ENCODE measurements at places on chromosomes 11 and 22.

GRCh38 chr11:115313224-115313838, 190.9 kb downstream of the CADM1 start:
- DNase-seq: no peak

GRCh38 chr11:48081151-48082010, 101.0 kb downstream of the PTPRJ start:
- DNase-seq: no peak

- peak; percentile 88 for DNase-seq
Measured at GRCh38 chr22:41780746-41781505, 19.6 kb upstream of the CCDC134 start.

DNA sequence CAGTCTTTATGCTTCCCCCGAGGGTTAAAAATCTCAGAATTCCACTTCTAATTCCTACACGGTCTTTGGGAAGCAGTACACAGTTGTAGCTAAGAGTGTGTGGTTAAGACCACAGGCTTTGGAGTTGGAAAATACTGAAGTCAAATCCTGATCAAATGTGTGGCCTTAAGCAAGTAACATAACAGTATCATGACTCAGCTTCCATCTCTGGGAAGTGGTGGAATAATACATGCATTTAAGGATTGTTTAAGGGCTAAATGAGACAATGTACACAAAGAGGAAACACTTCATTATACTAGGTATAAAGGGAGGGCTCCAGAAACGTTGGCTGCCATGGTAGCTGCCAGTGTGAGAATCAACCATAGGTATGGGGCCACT, 71.5 kb downstream of the FAT3 start:
- no peak for DNase-seq

DNA sequence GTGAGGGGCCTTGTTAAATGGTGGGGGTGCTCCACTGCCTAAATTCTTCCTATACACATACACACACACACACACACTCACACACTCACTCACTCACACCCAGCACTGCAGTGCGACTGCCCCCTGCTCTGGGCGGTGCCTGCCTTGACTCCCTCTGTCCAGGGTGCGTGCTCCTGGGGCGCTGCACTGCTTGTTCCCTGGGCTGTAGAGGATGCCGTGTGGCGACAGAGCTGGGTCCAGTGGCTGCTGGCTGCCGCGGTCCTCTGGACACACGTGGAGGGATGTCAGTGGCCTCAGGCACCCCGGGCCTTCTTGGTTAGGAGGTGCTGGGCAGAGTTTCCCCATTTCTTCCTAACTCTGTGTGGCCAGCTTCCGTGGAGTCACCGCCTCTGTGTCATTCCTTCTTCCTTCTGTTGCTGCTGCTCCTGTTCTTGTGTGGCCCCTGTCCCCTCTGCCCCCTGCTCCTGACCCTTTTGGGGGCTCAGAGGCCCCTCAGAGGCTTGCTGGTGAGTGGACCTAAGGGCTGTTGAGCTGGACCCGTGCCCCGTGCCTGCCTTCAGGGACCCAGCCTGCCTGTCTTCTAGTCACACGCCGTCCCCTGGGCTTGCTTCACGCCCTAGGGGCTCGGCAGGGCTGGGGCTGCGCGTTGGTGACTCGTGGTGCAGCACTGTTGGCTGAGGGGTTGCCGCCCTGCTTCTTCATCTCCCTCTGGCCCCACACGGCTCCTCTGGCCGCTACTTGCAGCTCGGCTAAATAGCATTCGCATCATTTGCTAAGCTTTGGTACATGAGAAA, 147.0 kb downstream of the TBC1D22A start:
- DNase-seq: no peak

DNA sequence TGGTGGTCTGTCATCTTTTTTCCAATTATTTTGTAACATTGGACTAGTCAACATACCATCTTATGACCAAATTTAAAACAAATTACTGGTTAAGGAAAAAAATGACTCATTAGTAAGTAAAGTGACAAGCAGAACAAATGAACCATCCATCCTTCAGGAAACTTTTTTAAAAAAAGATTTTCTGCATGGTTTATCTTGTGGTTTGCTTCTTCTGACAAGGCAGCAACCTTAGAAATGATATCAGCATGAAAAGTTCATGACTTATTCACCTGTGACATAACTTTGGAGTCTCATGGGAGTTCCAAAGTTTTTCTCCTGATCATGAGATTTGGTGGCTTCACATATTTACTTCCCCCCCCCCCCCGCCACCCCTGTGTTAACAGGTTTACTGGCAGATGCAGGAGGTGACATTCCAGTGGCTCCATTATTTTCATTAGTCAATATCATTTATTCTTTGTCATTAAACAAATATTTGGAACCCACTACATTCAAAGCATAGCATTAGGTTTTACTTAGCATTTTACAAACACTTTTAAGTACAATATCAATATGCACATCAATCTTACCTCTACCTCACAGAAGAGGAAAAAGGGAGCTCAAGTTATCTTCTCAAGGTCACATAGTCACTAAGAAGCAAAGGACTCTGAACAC, 40.7 kb downstream of the DCUN1D5 start:
- DNase-seq: no peak

- DNase-seq: no peak
Measured at GRCh38 chr11:23013509-23013908, 153.2 kb upstream of the CCDC179 start.

DNA sequence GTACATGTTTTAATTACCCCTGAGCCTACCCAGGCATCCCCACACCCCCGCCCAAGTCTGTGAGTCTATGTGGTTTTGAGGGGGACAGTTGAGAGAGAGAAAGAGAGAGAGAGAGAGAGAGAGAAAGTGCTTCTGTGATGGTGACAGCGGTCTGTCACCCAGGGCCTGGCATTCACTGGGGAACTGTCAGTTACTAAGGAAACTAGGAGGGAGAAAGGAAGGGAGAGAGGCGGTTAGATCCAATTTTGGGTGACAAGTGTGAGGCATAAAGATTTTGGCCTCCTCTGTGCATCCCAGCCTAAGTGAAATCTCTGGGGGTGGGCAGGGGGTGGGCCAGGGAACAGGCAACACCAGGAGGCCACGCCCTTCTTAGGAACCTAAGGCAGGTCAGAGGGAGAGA, 498.3 kb downstream of the BUD13 start:
- DNase-seq: no peak

DNA sequence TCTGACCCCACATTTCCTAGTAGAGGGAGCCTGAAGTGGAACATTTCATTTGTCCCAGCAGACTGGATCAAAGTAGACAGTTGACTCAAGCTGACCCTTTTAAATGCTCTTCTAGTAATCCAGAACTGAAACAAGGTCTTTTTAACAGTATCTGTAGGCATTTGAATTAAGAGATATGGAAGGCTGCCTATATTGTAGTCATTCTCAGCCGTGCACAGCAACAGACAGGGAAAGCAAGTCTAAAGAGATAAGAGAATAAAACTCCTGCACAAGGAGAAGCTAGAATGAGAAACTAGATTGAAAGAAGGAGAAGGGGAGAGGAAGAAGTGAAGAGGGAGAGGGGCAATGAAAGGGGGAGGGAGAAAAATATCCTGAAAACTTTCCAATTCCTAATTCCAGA, 180.6 kb upstream of the MTMR2 start:
- DNase-seq: no peak

GRCh38 chr22:49991907-49992533, 20.5 kb downstream of the IL17REL start:
- DNase-seq: no peak

GRCh38 chr22:47374901-47375575, 612.6 kb downstream of the TBC1D22A start:
- no peak for DNase-seq

DNA sequence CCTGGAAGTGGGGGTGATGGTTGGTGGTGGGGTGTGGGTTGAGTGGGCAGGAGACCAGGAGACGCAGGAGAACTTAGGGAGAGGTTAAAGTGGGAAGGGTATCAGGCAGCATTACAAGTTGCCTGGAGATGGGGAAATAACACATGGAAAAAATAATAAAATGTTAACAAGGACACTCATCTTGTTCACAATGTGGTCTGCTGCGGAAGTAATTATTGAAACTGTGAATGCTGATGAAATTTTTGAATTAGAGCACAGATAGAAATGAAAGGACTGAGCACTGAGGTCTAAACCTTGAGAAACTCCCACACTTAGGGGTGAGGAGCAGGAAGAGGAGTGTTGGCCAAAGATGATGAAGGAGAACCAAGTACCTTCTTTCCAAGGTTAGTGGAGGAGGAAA, 346.0 kb upstream of the PLET1 start:
- no peak for DNase-seq

- peak; percentile 91 for DNase-seq
Measured at GRCh38 chr11:134050541-134051383, 18.1 kb upstream of the JAM3 start.

GRCh38 chr22:50190182-50190940, 4.6 kb downstream of the TRABD start:
- peak; percentile 89 for DNase-seq

GRCh38 chr22:37904572-37905533, 1.2 kb upstream of the MICALL1 start:
- DNase-seq: no peak

- no peak for DNase-seq
Measured at GRCh38 chr11:126352163-126352562, 3.3 kb upstream of the ST3GAL4 start.

DNA sequence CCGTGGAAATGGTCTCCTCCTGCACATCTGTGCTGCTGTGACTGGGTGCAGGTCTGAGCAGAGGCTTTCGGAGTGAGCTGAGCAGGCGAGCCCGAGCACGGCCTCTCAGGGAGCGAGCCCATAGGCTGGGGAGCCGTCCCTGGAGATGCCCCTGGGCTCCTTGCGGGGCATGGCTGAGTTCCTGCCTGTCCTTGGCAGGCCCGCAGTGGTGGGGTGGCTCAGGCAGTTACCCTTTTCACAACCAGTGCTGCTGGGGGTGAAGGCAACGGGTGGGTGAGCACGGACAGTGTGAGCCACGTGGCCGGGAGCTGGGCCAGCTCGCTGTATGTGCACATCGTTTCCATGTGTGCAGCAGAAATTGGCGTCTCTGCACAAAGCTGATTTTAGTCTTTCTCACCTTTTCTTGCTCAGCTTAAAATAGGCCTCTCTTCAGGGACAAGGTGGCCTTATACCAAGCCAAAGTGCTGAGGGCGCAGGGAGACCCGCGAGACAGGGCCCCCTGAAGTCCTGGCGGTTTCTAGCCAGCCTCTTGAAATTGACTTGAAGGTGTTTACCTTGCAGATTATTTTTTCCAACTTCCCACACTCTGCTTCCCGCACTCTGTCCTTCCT, at the start of gene TP53AIP1:
Gene TP53AIP1, minus strand, starts transcription at position 55 of the 611 bp plus-strand sequence. CDS start 5,053 bp downstream, outside the sequence.
- DNase-seq: peak; percentile 19

- DNase-seq: no peak
Measured at GRCh38 chr11:125192183-125192582, 27.6 kb downstream of the PKNOX2 start.

GRCh38 chr11:116935089-116935488, 97.7 kb upstream of the APOA1 start:
- DNase-seq: no peak

- no peak for DNase-seq
Measured at GRCh38 chr11:11500744-11501487, 120.9 kb downstream of the GALNT18 start.

- DNase-seq: peak; percentile 8
Measured at GRCh38 chr11:64482588-64482987, 108.4 kb upstream of the SLC22A12 start.

DNA sequence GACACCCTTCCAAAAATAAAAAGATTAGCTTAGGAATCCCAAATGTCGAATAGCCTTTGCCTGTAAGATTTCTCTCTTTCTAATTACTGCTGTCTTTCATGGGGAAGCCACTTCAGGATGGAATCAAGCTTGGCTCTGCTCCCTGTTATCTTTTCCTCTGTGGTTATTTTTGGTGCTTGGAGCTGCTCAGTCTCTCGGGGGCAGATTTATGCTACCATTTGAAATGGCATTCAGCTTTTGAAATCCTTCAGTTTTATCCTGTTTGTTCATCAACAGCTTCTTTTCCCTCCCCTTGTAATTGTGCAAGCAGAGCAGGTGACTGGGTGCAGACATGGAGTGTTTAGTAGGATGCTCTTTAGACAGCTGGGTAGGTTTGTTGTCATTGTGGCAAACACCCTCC, 111.0 kb downstream of the DBX1 start:
- DNase-seq: no peak

GRCh38 chr11:11391169-11391568, 38.1 kb upstream of the CSNK2A3 start:
- DNase-seq: no peak

DNA sequence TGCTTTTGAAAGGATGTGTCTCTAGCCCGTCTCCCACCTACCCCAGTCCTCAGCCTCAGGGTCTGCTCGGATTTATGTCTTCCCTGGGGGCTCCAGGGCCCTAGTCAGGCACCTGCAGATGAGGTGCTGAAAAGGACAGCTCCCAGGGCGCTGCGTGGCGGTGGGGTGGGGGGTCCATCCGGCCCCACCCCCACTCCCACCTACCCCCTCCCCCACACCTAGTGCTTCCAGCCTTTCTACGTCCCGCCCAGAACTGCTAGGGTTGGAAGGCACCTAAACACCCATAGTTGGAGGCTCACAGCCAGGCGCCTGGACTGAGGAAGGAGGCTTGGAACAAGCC, 1.4 kb upstream of the ROBO3 start:
- no peak for DNase-seq

- no peak for DNase-seq
Measured at GRCh38 chr11:70468256-70469195, 70.2 kb downstream of the CTTN start.

DNA sequence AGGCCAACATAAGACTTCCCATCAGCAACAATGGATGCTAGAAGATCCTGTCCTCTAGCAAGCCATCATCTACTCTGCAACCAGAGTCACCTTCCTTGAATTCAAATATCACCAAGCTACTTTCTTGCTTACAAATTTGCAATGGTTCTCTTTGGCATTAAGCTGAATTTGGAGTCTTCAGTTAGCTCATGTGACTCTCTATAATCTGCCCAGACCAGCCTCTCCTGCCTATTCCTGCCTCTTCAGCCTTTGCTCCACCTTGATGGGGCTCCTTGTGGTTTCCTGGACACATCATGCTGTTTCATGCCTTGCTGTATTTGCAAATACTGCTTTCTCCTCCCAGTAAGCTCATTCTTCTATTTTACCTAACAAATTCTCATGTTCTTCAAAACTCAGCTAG, 82.3 kb downstream of the RASSF10 start:
- no peak for DNase-seq

GRCh38 chr22:48528221-48528915, 1299.3 kb downstream of the BRD1 start:
- peak; percentile 48 for DNase-seq

GRCh38 chr11:69941546-69942332, 122.5 kb upstream of the FGF3 start:
- no peak for DNase-seq

- DNase-seq: no peak
Measured at GRCh38 chr22:47672526-47672925, 910.1 kb downstream of the TBC1D22A start.

GRCh38 chr11:93517611-93518010, 25.6 kb downstream of the SMCO4 start:
- no peak for DNase-seq

DNA sequence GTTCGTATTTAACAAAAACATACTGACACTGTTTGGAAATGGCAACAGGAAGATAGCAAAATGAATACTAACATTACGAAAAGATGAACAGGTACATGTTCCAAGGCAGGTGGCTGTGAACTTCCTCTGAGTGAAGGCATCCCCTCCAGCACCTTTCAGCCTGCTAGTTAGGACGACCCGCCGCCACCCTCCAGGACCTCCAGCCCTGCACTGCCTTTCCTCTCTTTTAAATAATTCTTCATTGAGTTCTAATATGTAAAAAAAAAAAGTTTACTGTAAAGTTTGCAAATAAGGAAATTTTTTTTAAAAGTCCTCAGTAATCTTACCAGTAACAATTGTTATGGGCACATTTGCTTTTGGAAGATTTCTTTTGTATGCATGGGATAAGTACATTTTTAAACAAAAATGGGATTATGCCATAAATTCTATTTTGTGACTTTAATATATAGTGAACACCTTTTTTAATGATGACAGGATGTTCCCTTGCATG, 6.0 kb downstream of the NEAT1 start:
- DNase-seq: no peak
